Karpas-422 (cell line): ENCODE measurements at places on chromosomes 16 and 17.
A peak's percentile ranks its signal among the peaks of the same experiment; 100 is the strongest.

DNA sequence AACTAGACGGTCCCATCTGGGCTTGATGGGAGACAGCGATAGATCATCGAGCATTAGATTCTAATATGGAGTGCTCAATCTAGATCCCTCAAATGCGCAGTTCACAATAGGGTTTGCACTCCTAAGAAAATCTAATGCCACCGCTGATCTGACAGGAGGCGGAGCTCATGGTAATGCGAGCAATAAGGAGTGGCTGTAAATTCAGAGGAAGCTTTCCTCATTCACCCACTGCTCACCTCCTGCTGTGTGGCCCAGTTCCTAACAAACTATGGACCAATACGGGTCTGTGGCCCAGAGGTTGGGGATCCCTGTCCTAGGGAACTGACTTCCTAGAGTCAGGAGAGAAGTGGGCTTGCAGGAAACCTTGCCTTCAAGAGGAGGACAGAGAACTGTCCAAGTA is 25.2 kb upstream of the AMZ2 start:
- DNase-seq, result no peak

- no peak for DNase-seq
These were observed 32.5 kb downstream of the NMT1 start for GRCh38 chr17:45093444-45094110.

DNA sequence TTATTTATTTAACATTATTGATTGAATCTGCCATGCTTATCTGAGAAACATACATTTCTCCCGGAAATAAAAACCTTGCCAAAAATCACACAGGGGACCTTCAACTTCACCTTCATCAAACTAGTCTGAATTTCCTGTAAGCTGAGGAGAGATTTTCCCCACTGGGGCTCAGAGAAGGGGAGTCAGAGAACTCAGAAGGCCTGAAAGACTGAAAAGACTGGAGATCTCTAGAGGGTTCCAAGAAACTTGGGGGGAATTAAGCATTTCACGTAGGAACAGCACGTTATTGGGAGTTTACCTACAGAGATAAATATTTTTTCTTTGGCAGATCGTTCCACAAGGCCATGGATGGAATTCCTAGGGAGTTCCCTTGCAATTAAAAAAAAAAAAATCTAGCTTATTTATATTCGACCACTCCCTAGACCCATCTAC is 528 bp upstream of the NOL11 start:
- peak; percentile 73 for DNase-seq

DNA sequence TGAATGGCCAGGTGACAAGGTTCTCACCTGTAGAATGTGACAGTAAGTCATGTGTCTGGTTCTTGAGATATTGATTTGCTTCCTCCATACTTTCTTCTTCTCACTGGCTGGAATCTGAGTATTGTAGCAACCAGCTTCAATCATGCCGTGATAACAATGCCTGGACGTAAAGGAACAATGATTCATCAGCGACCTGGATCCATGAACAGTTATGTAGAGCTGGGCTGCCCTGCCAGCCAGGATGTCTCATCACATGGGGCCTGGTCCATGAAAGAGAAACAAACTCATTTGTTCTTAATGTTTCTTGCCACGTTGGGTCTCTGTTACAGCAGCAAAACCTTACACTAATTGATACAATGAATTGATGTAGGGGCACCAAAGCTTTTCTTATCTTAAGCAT is 627.2 kb downstream of the TOX3 start:
- DNase-seq, result no peak

DNA sequence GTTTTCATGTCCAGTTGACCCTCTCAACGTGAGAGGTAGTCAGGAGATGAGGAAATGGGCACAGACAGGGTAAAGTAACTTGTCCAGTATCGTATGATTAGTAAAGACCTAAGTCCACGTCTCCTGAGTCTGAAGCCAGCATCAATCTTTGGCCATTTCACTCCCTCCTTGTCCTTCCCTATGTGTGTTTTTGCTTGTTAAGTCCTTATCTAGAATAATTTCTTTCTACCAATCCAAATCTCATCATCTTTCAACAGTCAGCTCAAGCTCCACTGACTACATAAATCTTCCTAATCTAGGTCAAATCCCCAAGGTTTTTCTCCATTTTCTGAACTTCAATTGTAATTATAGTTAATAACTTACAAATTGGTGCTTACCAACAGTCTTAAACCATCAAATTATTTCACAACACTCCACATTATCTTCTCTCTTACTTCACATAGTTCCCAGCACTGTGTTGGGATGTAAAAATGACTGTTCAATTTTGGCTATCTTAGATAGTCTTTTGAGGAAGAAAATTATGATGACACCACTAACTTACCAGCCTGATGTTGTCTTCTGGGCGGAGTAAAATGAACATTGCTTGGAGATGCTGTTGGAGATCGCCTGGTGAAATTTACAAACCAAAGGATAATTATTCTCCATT is 72.3 kb upstream of the CORO6 start:
- no peak for DNase-seq

GRCh38 chr17:41697122-41697962 is 8.7 kb downstream of the EIF1 start:
- DNase-seq, result no peak

- no peak for DNase-seq
These were observed 102.9 kb upstream of the ZFHX3 start for GRCh38 chr16:73150786-73151185.

- DNase-seq, result peak; percentile 54
These were observed 53.0 kb downstream of the SOCS3 start for GRCh38 chr17:78306913-78307312.

DNA sequence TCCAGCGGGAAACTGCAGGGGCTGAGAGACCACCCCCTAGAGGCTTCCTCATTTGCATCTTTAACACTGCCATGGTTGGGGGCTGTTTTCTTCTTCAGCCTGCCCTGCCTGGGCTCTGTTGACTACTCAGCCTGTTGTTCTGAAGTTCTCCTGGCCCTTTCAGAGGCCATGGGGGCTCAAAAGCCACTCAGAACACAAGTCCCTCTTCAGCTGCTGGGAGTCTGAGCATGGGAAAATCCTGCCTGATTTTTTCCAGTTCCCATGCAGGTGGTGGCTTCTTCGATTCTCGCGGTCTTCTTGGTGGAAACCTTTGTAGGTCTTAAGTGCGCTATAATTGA is 36.3 kb downstream of the PLCG2 start:
- DNase-seq, result no peak

- no peak for DNase-seq
These were observed 77.0 kb upstream of the SIAH1 start for GRCh38 chr16:48462106-48462740.

DNA sequence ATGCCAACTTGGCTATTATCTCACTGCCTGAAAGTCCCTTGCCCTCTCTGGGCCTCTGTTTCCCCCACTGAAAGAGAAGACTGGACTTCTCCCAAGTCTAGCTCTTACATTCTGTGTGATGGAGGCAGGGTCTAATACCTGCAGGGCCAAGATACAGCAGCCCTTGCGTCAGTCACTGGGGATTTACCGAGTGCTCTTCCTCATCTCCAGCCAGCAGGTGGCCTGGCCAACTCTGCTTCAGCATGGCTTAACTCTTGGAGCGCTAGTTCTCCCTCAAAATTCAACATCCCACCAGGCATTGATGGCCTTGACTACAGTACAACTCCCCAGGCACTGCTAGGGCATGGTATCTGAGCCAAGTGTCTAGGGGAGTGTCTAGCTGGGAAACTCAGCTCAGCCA is 19.9 kb upstream of the MTMR4 start:
- DNase-seq, result no peak

DNA sequence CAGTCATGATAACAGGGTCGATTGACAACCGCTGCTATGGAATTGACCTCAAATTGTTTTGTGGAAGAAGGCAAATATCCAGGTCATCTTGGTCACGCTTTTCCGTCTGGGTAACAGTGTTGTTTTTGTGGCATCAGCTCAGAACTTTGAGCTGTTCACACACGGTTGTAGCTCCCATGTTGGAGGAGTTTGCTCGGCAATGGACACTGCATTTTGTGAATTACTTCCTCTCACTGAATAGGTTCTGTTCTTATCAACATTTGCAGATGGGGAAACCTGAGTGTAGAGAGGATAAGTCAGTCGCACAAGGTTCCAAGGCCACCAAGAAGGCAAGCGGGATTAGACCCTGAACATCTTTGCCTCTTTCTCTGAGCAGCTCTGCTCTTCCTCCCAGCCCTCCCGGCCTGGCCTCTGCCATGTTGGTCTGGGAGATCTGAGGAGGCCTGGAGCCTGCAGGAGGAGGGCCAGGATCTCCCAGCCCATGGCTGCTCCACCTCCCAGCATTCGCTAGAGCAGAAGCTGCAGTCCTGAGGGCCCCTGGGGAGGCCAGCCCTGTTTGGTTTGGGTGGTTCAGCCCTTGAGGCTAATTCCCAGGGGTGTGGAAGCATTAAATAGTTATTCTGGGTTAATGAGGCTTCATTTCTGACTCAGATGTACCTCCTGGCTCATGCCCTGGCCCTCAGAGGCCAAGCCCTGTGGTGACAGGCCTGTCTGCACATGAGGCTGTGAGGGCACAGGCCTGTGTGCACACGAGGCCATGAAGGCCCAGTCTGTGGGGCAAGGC is 154.1 kb upstream of the PLCG2 start:
- DNase-seq, result peak; percentile 88

DNA sequence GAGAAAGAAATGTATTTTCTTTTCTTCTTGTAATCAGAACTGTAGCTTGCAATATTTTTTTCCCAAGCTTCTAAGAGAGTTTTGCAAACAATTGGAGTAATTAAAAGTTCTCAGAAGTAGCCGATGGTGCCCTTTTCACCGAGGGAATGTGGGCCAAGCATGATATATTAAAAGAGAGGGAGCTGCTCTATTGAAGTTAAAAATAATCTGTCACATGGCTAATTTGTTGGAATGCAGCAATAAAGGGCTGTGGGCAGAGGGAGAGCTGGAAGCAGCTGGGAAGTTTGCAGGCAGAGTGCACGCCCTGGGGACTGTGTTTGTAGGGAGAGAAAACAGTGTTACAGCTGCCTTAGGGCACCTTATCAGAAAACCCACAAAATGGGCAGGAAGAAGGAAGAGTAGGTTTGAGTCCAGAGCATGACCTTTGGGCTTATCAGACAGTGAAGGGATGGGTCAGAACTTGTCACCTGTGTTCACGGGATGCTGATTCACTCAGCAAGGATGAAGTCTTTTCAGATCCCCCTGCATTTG is 18.5 kb upstream of the TERF2 start:
- DNase-seq, result no peak

- DNase-seq, result no peak
These were observed 441.1 kb upstream of the MON1B start for GRCh38 chr16:76749780-76750375.

- DNase-seq, result no peak
These were observed 227.3 kb downstream of the HS3ST3A1 start for GRCh38 chr17:13374203-13375143.

DNA sequence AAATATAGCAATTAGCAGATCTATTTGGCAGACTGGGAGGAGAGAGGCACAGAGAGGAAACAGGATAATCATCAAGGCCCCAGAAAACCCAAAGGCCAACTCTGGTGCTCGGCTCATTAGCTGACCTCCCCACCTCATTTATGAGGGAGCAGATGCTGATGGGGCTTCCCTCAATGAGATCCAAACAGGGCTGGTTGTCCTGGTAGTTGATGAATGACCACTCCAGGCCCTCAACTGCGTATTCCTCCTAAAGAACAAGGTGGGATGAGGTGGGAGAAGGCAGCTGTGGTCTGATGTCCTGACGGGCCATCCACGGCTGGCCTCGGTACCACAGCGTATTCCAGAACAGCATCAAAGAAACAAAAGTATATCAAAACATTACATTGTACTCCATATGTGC is 20.8 kb downstream of the ZNHIT3 start:
- DNase-seq, result no peak

DNA sequence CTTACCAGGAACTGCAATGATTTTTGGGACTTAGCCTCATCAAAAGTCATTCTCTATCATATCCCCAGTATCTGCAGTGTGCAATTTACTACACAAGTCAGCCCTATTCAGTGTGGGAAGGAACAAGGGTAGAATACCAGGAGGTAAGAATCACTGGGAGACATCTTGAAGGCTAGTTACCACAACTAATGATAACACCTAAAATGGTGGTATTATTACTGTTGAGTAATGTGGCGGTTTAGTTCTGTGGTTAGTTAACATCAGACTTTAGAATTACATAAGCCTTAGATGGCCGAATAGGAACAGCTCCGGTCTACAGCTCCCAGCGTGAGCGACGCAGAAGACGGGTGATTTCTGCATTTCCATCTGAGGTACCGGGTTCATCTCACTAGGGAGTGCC is 567.9 kb upstream of the CDH11 start:
- no peak for DNase-seq
